NCI-H524 treated with DMSO at 0.1 percent for 48 hours (cell line): ENCODE measurements at places on chromosomes 4 and X.

DNA sequence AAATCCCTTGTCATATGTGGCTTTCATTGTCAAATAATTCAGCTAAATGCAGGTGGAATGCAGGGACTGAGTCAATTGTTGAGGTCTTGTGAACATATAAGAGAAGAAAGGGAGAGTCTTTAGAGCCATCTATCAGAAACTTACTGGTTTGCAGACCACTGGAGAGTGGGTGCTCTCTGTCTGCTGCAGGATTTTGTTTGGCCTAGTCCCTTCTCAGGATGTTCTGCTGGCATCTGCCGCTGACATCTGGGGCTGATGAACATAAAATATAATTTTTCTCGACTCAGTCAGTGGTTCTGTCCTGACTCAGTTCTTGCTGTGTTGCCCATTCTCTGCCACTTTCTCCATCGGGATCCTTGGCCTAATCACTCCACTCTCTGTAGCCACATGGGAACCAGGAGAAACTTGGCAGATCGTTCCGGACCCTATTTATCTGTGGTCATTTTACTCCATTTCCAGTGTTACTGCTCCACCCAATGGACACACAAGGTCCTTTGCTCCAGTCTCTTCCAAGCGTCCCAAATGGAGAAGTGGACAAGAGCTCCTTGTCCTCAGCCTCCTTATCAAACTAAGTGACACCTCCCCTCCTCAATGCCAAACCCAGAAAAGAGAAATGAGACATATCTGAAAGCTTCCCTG lies 436.2 kb downstream of the FAT4 start:
- DNase-seq = no peak

DNA sequence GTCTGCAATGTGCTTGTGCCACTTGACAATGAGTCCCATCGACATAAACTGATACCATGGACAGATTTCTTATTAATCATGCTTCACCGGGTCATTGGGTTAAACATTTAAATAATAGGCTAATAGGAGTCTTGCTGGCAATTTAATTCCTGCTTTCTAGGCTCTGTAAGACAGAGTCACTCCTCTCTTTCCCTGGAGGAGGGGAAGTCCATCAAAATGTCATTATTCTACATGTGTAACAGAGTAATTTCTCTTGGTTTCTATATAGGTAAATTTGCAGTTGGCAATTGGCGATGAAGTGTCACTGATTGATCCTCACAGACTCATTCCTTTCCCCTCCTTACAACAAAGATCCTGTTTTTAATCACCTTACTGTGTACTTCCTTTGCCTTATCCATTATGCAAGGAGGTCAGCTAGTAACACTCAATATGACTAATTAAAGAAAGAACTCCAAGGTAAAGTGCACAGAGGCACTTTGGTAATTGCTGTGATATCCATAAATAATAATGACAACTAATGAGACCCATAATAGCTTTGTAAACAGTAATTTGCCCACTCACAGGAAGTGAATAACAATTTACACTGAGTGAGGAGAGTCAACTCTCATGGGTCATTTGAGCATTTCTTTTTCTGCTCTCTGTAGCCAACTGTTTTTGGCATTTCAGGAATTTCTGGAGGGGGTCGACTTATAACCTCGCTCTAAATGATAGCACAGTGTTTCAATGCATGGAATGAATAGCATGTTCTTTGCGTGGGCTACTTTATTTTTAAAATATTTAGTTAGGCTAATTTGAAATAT lies 184.0 kb downstream of the UGT8 start:
- no peak for DNase-seq

DNA sequence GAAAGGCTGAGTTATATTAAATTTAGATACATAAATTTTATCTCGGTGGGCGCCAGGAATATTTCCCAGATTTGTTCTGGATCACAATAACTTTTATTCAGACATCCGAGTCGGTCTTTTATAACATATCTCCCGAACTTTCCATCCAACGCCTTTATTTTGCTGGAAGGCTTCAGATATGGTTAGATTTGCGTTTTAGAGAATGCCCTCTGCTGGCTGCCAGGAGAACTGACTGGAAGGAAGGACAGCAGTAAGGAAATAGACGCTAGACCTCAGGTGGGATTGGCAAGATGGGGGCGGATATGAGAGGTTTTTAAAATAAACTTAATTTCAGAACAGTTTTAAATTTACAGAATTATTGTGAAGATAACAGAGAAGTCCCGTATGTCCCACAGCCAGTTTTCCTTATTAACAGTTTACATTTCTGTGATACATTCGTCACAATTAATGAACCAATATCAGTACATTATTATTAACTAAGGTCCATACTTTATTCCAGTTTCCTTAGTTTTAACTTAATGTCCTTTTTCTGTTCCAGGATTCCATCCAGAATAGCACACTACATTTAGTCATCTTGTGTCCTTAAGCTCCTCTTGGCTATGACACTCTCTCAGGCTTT lies 4.6 kb upstream of the KANTR start:
- DNase-seq = no peak

GRCh38 chr4:107444-108429 lies 16.6 kb upstream of the ZNF718 start:
- no peak for DNase-seq

- no peak for DNase-seq
Observed at GRCh38 chrX:143633461-143634308, 2.2 kb downstream of the SLITRK4 start.

DNA sequence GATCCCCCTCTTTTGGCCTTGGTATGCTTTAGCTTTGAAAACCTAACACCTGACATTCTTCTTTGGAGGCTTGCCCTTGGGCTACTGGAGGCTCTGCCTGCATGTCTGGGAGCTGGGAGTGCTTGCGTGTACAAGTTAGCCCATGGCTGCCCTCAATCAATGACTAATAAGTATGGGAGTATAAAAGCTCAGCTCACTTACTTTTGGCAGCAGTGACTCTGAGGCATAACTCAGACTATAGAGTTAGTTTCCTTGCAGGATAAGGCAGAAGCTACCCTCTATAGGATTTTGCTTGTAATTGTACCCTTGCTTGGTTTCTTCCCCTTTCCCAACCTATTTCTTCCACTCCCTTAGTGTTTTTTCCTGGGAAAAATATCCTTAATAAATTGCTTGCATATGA lies 247.9 kb downstream of the PPP1R2C start:
- no peak for DNase-seq

DNA sequence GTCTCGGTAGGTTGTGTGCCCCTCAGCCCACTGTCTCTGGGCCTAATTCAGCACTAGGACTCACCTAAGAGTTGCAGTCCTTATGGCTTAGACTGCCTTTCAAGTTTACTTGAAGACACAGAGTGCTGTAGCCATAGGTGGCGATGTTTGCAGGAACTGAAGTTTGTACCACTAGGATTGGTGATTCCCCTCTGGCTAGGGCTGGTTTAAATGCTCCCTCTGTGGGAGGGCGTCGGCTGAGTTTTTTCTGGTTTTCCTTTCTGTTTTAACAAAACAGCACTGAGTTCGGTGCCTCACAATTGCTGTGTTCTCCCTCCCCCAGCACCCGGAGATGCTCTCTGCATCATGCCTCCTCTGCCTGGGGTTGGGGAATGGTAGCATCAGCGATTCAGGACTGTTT lies 480.9 kb downstream of the PCDH11X start:
- no peak for DNase-seq

GRCh38 chrX:69151866-69152284 lies 13.4 kb downstream of the PJA1 start:
- DNase-seq = no peak

- DNase-seq = no peak
Observed at GRCh38 chr4:142354041-142354440, 492.1 kb downstream of the INPP4B start.

DNA sequence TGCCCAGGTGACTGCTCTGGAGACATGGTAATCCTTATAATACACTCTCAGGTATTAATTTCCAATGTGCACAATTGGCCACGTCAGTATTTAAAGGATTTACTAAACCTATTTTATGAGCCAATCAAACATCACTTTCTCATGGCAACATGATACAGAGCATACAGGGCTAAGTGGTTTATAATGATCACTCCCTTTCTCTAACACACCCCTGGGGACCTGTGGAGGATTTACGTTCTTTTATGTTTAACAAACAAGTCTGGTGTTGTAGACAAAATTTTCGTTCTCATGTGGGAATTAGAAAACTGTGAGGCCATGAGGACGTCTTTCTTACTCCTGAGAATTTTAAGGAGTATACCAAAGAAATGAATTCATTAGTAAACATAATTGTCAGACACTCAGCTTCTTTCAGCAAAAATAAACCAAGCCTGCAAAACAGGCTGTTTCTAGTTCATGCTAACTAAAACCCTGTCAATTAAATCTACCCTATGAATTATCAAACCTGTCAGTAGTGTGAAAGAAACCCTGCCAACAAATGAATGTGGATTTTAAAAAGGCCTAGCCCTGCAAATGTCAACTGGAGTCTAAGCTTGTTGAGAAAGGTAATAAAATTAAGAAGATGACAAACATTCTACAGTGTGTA lies 155.8 kb downstream of the PDGFC start:
- peak; percentile 79 for DNase-seq

DNA sequence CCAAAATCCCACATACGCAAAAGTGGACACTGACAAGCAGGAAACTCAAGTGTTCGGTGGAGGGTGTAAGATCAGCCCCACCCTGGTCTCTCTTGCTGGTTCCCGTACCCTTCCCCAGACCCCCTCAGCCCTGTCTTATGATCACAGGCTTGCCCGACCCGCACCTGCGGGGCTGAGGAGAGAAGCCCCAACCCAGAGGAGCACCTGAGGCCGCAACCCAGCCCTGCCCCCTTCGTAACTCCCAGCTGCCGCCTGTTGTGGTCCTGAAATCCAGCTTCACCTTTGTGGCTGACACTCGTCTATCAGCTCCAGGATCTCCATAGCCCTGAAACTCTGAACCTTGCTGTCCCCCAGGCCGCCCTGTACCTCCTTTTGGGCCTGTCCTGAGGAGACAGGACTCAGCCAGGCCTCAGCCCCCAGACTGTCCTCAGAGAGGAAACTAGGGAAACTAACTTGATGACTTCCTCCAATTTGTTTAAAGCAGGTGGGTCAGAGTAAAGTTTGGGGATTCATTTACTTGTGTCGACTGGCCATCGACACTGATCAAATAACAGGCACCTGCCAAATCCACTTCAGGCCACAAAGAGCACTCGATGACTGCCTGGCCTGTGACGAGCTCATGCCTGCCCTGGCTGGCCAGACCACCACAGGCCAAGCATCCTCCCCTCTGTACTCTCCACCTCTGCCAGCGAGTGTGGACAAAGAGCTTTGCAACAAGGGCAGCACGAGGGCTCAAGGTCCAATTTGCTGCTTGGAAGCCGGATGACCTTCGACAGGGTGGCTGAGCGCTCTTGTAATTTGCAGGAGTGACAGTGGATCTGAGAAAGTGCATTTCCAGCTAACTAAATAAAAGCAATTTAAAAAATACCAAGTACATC lies 19.3 kb downstream of the DCTD start:
- DNase-seq = no peak

GRCh38 chrX:103157496-103158316 lies 57.2 kb upstream of the BEX4 start:
- DNase-seq = peak; percentile 6

GRCh38 chr4:70925899-70926635 lies 23.9 kb downstream of the MOB1B start:
- DNase-seq = no peak

DNA sequence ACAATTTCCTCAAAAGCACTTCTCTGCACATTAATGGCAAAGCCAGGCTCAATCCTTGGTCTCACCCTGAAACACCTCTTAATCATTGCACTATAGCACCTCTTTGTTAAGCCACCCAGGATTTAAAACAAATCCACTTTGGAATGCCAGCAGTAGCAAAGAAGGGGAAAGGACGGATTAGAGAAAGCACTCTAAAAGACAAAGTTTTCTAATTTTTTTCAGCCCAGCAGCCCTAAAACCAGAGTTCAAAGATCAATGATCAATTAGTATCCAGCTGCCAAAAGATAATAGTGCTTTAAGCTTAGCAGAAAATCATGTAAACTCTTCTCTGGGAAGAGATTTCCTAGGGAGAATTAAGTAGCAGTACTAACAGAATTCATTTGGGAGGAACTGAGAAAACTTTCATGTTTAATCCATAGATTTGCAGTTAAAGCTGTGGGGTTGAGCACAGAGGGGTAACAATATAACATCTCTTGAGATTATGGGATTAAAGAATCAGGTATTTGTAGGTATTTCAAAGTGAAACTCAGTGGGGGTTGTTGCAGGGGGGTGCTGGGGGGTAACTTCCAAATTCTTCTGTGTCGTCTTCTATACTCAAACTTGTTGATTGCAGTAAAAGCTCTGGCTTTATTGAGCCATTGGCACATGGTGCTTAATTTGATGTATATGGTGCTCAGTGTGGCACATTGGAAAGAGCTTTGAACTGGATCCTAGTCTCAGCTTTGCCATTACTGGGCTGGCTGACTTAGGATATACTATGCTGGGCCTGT lies 61.8 kb downstream of the LRRC66 start:
- DNase-seq = no peak

GRCh38 chrX:132786217-132786616 lies 172.2 kb downstream of the HS6ST2 start:
- DNase-seq = no peak

DNA sequence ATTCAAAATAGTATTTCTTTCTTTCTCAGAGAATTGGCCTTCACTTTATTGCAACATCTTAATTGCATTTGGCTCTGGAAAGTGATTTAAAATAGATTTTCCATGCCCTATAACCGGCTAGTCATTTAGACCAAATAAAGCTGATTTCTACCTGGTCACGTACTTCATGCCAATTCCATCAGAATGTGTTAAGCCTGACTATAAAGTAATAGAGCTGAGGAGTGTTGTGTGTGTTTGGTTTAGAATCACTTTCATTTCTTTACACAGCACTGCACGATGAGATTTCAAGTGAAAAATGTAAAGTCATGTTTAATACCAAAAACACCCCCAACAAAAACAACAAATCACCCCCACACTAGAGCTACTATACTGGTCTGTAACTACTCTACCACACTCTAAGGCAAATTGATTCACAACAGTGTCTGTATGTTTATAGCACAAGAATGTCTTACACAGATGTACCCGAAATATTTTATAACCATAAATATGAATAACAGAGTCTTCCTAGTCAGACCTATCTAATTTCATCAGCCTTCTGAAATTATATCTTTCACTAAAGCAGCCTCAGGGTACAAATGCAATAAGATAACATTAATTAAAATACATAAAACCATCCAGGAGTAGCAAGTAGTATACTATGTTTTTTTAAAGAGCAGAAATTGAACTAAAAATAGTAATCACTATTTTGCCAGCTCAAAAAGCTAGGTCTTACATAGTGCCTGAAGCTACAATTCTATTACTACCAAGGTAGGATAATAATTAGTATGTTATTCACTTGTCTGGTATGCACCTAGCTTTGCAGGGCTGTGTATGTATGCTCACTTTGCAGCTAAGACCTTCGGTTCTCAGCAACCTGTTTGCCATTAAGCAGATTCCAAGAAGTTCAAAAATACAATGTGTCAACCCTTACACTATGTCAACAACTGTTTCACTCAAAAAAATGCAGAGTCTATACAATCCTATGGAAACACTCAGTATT lies 28.4 kb downstream of the APBB2 start:
- no peak for DNase-seq

- no peak for DNase-seq
Observed at GRCh38 chr4:122914292-122914904, 8.0 kb downstream of the NUDT6 start.

- no peak for DNase-seq
Observed at GRCh38 chr4:106194801-106195200, 121.2 kb downstream of the TBCK start.
